ENCODE measurements at places on chromosomes 11 and 22. TPM values are rescaled to one million over a fixed set of nuclear protein-coding genes. Genes with fewer than 3 reads are reported as not detected.

GRCh38 chr11:73173755-73174494 lies 31.8 kb upstream of the FCHSD2 start:
- peak; percentile 65 for DNase-seq

DNA sequence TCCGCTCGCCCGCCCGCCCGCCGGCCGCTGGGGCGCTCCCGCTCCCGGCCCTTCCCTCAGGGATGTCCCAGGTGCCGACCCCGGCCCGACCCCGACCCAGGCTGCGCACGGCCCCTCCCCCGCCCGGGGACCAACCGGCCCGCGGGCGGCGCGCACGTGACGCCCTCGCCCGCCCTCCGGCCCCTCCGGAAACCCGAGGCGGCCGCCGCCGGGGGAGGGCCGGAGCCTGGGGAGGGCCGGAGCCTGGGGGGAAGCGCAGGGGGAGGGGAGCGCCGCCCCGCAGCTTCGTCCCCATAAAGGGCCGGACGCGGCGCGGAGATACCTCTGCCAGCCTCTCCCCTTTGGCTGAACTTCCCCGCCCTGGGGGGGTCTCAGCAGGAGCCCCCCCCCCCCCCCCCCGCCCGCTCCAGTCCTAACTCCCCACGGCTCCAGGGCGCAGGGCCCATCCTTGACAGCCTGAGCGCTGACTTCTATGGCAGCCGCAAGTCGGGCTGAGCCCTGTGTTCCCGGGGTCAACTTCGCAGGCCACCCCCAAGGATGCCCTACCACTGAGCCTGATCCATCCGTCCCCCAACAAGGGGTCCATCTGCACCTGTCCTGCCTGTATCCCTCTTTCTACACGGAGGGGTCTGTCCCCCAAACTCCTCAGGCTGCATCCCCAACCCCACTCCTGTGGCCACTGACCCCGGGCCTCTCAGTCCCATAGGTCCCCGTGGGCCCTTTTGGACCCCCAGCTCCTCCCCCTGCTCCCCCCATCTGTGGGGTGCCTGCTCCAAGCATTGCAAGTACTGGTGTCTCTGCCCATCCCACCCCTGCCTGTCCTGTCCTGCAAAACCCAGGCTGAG lies at the start of gene MAPK12:
MAPK12 (minus strand) TSS at position 69 of the 845 bp plus-strand sequence. CDS start 174 bp downstream, outside the sequence.
- no peak for DNase-seq

DNA sequence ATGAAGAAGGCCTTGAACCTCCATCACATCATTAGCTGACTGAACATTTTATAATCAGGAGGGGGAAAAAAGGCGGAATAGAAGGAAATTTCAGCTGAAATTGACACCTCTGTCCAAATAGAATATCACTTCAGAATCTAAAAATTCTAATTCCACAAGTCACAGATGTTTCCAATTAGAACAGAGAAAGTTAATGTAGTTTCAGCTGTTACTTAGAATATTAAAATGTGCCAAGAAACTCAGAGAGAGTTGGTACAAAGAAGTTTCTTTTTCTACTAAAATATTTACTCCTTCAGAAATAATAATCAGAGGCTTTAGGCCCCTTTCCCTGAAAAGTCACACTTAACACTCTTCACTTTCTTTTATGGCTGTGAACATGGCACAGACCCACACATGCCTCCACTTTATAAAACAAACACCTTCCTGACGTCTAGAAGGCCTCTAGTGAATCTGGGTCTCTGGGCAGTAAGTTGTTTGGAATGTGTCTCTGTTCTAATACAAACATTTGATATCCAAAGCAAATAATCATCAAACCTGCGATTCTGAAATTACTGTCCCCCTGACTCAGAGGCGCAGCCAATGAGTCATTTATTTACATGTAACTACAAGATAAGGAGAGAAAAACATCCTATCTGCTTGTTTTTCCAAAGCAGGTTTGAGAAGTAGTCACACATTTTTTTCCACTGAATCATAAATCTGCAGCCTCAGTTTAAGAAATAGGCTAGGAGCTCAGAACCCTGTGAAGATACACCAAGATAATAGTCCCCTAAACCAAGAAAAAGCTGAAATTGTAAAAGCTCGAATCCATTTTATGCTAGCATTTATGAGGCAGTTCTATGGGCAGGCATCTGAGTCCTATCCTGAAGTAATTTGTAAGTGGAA lies 148.4 kb downstream of the ME3 start:
- no peak for DNase-seq

- DNase-seq: no peak
Measured at GRCh38 chr11:57641011-57641807, 8.5 kb downstream of the YPEL4 start.

- DNase-seq: no peak
Measured at GRCh38 chr11:81337756-81338155, 1395.9 kb downstream of the FAM181B start.

- peak; percentile 89 for DNase-seq
Measured at GRCh38 chr11:44727373-44728287, 868 bp downstream of the TSPAN18 start.

- DNase-seq: peak; percentile 62
Measured at GRCh38 chr11:116424615-116425261, 348.0 kb downstream of the BUD13 start.

- DNase-seq: peak; percentile 69
Measured at GRCh38 chr22:22408731-22409696, 99.5 kb downstream of the ZNF280B start.

DNA sequence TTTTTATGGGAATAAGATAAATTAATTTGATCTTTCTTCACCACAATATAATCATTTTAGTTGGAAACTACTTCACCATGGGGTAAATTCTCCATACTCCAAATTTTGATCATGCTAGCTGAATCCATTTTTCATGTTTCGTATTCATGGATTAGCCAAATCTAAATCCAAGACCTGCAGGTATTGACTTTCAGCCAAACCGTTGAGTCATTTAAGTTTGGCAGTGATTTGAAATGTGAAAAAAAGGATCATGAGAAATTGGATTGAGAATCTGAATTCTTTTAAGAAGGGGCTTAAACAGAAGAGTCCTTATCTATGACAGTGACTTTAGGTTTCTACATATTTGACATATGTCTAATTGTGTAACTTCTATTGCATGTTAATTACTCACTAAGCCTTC lies 5.3 kb downstream of the GAS2 start:
- no peak for DNase-seq

DNA sequence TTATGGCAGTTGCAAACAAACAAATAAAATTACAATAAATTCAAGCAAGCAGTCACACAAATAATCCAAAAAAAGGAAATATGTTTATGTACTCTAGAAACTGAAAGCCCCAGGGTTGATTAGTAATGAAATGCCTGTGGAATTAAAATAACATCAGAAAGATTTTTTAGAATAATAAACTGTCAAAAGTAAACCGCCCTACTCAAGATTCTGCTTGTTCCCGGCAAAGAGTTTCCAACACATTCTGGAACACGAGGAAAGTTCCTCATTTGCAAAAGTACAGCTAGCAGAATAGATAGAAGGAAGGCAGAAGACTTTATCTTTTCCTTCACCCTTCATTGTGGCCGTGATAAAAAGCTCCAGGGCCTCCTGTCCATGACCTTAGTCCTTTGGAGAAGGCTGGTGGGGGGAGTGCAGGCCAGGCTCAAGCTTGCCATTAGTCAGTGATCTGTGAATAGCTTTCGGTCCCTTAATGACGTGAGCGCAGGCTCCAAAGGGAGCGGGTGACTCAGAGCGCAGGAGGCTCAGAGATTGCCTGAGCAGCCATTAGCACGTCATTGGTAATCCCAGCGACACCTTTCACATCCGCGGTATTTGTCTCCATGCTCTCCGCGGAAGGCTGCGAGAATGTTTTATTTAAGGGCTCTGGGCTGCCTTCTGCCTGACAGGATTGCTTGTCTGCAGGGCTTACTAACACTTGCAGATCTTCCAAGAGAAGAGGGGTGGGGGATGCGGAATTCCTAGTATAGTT lies 458.3 kb downstream of the METTL15 start:
- peak; percentile 82 for DNase-seq

DNA sequence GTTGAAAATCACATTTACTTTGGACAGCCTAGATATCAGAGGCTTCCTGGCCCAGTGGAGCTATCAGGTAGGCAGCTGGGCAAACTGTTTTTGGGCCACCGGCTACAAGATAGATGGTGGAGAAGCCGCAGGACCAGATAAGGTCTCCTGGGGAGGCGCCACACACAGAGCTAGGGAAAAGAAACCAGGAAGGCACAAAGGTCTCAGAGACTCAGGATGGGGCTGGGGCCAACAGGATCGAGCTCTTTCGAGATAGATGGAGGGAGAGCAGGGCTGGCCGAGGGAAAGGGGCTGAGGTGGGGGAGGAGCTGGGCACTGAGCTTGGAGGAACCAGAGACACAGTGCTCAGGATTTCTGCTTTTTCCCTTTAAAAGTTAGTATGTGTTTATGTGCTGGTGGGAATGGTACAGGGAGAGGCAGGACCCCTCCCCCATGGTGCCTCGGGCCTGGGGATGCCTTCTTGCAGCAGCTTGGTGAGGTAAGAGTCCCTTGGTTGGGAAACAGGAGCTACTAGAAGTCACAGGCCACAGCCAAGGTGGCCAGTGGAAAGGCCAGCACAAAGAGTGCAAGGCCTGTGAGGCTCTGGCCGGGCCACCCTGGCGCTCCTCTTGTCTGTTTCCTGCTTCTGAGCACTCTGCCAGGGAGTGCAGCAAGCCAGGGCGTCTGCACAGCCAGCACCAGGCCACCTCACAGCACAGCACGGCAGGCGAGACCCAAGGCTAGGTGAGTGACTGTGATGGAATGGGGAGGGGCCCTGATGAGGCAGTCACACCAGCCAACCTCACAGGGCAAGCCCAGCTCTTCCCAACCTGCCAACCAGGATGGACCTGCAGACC lies 11.5 kb upstream of the NAP1L4 start:
- no peak for DNase-seq

DNA sequence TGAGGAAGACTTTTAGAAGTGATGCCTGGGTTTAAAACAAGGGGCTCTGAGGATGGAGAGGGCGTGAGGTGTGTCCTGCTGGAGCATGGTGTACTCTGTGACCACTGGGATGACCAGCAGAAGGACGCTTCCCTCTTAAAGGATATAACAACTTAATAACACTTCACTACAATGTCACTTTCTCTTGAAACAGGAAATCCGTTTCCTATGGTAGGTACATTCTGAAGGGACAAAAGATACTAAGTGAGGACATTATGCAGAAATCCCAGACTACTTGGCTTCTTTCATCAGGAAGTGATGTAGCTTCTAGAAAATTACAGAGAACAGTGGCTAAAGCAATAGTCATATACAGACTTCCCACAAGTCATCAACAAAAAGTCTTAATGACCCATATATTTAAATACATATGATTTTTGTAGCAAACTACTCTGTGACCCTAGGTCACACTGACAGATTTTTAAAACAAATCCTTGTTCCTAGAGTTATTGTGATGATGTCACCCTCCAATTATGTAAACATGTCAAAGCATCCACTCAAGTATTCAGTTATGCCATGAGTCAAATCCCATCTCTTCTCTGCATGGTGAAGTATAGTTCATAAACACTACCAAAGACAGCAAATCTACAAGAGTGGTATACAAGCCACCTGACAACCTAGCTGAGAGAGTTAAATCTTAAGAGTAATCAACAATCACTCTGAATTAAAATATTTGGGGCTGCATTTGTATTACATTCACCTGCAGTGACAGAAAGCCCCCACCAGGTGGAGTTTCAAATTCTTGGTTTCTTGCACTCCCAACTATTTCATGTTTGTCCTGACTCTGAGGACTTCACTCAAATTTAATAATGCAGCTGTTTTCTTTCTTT lies 32.8 kb downstream of the PITPNB start:
- DNase-seq: peak; percentile 60

- DNase-seq: peak; percentile 55
Measured at GRCh38 chr22:38981005-38981991, 849 bp upstream of the APOBEC3B start.

GRCh38 chr11:74171997-74172396 lies 908 bp downstream of the PPME1 start:
- no peak for DNase-seq

DNA sequence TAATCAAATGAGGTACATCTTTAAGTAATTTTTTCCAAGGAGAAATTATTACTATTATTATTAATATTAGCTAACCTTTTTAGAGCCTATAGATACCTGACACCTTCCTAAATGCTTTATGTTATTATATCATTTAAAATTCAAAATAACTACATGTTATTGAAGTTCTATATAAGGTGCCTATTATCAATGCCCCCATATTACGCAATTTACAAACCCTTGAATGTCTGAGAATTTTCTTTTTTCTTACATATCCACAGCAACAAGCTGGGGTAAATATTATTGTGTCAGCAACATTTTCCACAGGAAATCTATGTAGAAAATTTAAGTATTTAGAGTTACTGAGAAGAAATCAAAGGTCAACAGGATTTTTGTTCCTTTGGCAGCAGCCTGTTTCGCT lies 327.3 kb downstream of the NXPE2 start:
- DNase-seq: no peak

- DNase-seq: no peak
Measured at GRCh38 chr22:38397189-38398085, 57.6 kb downstream of the KCNJ4 start.

GRCh38 chr11:103035791-103036434 lies 56.0 kb downstream of the DCUN1D5 start:
- peak; percentile 49 for DNase-seq

GRCh38 chr22:29784451-29785361 lies 17.5 kb downstream of the UQCR10 start:
- DNase-seq: peak; percentile 74

- DNase-seq: no peak
Measured at GRCh38 chr11:15704064-15704463, 589.3 kb downstream of the INSC start.

DNA sequence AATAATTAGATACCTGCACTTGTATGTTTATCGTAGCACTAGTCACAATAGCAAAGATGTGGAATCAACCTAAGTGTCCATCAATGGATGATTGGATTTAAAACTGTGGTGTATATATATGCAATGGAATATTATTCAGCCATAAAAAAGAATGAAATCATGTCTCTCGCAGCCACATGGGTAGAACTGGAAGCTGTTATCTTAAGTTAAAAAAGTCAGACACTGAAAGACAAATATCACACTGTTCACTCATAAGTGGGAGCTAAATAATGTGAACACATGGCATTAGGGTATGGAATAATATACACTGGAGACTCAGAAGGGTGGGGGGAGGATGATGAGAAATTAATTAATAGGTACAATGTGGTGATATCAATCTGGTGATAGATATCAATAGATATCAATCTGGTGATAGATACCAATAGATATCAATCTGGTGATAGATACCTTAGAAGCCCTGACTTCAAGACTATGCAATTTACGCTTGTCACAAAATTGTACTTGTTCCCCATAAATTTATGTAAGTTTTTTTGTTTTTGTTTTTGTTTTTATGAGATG lies 2.0 kb downstream of the LMO2 start:
- no peak for DNase-seq

- DNase-seq: no peak
Measured at GRCh38 chr22:16965083-16965482, 42.9 kb downstream of the GAB4 start.

GRCh38 chr11:118918128-118918685 lies 7.5 kb downstream of the BCL9L start:
- DNase-seq: peak; percentile 75

Gene SLC22A6
- polyA plus RNA-seq: not detected

Gene TIMP3
- 214 TPM for polyA plus RNA-seq

Gene TP53I11
- 29.7 TPM for polyA plus RNA-seq

Gene ENTHD1
- polyA plus RNA-seq: 21.1 TPM

Gene THY1
- 132 TPM for polyA plus RNA-seq

Gene CCDC15
- 8.0 TPM for polyA plus RNA-seq

Gene APOBEC3B
- polyA plus RNA-seq: 0.69 TPM

Gene TYR
- 0.24 TPM for polyA plus RNA-seq

Gene NTM
- 1.8 TPM for polyA plus RNA-seq

Gene PTPRCAP
- 5.6 TPM for polyA plus RNA-seq

Gene OR52E4
- polyA plus RNA-seq: not detected

Measured in testis (tissue), 5 donors.